Tibial artery (tissue), 4 donors: ENCODE measurements at places on chromosomes 12 and 14.
A peak's percentile ranks its signal among the peaks of the same experiment; 100 is the strongest.

DNA sequence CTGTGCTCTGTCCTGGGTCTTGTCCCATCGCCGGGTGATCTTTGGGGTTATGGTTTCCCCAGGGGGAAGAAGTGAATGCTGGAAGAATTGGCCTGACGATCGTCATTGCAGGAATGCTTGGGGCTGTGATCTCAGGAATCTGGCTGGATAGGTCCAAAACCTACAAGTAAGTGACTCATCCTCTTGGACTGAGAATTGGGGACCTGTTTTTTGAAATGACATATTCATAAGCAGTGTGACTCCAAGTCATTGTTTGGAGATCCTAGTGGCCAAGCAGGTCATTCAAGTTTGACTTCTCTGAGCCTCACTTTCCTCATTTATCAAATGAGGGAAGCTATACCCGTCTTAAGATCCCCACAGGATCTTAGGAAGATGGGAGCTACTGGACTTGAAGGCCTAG, 25.8 kb downstream of the ERG28 start:
- DNase-seq = no peak

GRCh38 chr12:25839470-25839869, 119.0 kb upstream of the RASSF8 start:
- DNase-seq = no peak

DNA sequence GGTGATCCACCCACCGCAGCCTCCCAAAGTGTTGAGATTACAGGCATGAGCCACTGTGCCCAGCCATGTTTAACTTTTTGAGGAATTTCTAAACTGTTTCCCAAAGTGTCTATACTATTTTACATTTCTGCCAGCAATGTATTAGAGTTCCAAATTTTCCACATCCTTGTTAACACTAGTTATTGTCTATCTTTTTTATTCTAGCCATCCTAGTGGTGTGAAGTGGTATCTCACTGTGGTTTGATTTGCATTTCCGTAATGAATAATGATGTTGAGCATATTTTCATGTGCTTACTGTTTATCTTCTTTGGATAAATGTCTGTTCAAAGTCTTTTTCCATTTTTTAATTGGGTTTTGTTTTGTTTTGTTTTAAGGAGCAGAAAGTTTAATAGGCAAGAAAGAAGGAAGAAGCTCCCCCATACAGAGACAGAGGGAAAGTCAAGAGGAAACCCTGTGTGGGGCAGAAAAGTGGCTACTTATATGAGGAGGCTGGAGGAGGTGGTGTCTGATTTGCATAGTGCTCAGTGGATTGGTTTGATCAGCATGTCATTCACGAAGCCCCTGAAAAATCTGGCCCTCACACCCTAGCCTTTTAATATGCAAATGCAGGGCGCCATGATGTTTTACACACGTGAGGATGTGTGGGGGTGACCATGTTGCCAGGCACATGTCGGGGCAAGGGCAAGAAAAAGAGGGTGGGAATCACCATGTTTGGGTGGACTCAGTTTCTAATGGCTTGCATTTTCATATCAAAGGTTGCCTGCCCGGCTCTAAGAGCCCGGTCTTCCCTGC, 14.9 kb downstream of the TXNRD1 start:
- no peak for DNase-seq

GRCh38 chr14:104250175-104250574, 111.8 kb downstream of the KIF26A start:
- no peak for DNase-seq

DNA sequence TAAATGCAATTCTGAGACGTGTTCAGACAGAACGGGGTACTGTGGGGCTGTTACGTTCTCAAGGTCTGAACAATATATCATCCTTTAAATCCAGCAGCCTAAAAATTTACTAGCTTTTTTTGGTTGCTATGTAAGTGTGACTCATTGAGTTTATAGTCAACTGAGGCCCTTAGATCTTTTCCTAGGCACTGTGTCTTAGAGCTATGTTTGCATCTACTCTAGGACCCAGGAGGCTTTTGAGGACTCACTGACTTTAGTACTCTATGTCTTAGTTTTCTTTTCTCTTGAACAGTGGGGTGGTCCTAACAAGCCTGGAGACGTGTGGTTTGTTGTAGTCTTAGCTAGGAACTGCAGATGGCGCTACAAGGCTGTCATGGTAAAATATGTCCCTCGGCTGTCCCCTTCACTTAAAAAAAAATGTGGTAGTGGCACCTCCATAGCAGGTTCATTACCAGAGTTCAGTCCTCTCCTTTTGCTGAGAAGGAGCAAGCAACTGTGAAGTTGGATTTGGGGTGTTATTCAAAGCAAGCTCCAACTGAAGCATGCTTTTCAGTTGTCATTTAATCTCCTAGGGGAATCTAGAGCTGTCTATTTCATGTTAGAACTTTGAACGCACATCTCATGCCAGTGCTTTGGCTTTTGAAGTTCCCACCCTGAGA, 8.7 kb upstream of the SPATS2 start:
- peak; percentile 60 for DNase-seq

DNA sequence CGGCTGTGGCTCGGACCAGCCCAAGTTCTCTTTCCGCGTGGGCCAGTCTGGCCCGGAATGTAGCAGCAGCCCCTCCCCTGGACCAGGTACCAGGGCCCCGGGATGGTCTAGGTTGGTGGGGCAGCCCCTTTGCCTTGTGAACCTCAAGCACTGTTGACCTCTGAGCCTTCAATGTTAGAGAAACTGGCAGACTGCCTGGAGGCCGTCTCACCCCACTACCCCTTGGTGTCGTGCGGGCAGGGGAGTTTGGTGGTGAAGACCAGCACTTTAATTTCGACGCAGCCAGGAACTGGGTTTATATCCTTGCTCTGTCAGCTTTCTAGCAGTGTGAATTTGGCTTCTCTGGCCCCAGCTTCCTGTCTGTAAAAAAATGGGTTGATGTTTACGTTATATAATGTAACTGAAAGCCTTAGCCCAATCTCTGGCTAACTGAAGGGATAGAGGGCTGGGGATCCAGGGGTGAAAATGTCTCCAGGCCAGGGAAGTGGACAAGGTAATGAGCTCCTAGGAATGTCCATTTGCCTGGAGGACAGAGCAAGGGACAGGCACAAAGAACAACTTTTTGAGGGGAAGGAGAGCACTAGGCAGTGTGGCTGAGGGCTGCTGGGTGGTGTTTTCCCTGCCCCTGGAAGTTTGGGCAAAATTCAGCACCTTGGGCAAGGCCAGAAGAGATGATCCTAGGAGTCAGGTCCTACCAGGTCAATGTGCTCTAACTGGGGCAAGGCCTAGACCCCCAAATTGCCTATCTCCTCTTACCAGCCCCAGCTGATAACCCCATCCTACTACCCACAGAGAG, 11.4 kb downstream of the MCRS1 start:
- DNase-seq = no peak

DNA sequence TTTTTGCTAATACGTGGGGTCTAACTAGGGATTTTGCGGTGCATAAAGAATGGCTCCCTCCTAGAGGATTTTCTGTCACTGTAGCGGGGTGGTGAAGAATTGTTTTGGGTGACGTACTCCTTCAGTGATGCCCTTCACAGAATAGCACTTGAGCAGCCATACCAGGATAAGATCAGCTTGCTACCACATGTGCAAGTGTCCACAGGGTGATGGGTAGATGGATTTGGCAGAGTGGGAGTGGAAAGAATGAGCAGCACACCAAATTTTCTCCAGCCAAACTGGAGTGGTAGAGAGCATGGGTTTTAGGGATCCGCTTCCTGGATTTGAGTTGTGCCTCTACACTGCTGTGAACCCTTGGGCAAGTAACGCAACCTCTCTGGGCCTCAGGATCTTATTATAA, 2.3 kb downstream of the TCP11L2 start:
- no peak for DNase-seq

GRCh38 chr12:31226639-31227038, 99.3 kb downstream of the SINHCAF start:
- DNase-seq = no peak

DNA sequence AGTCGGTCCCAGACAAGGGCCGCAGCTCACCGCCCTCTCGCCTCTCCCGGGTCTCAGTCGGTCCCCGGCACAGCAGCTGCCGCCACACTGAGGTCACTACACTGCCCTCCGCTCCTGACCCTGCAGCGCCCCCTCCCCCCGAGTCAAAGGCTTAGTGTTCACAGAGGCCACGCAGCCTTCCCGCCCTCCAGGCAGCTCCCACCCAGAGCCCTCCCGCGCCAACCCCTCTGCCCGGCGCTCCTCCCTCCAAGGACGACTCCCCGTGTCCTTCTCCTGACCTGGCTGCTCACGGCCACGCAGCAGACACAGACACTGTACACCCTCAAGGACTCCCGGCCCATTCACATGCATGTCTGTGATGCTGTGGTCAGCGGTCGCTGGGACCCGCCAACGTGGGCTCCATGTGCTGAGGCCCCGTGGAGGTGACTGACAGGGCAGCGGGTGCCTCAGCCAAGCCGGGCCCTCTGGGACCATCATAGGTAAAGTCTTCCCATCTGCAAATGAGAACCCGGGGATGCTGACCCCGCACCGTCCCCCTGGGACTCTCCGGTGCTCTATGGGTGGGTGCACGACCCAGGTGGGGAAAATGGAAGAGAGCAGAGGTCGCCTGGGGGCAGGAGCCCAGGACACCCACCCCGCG, 16.3 kb upstream of the GALNT9 start:
- DNase-seq = no peak
